ENCODE measurements at places on chromosomes 6 and 20. TPM values are rescaled to one million over a fixed set of nuclear protein-coding genes. Genes with fewer than 3 reads are reported as not detected.

The PTK6 gene
- 2.0 TPM for total RNA-seq

The FILIP1 gene
- total RNA-seq: 0.40 TPM

The ULBP3 gene
- 5.3 TPM for total RNA-seq

The TAAR2 gene
- not detected for total RNA-seq

The TJAP1 gene
- total RNA-seq: 17.0 TPM

The POPDC3 gene
- total RNA-seq: 21.5 TPM

The STK35 gene
- total RNA-seq: 15.7 TPM

The KCNQ2 gene
- 0.61 TPM for total RNA-seq

The RIPOR3 gene
- total RNA-seq: not detected

The GHRH gene
- not detected for total RNA-seq

The RAET1E gene
- 2.9 TPM for total RNA-seq

The PTPRK gene
- total RNA-seq: 13.5 TPM

The TREML1 gene
- not detected for total RNA-seq

The MEI4 gene
- total RNA-seq: not detected

The SPTLC3 gene
- total RNA-seq: not detected

The SEMG1 gene
- not detected for total RNA-seq

The E2F3 gene
- total RNA-seq: 11.5 TPM

The CRISP3 gene
- not detected for total RNA-seq

The SASH1 gene
- total RNA-seq: 3.0 TPM

The CST7 gene
- total RNA-seq: not detected

The DEFB114 gene
- total RNA-seq: not detected

The EPB41L1 gene
- total RNA-seq: 60.7 TPM

The PSMB9 gene
- total RNA-seq: 22.0 TPM

The SAPCD1 gene
- 3.7 TPM for total RNA-seq

The HEY2 gene
- total RNA-seq: not detected

The KCNK16 gene
- not detected for total RNA-seq

The KIF25 gene
- 0.23 TPM for total RNA-seq

The IRAK1BP1 gene
- 0.62 TPM for total RNA-seq

The RAD21L1 gene
- total RNA-seq: not detected

The SCAF8 gene
- total RNA-seq: 18.6 TPM

The BMP6 gene
- total RNA-seq: 14.8 TPM

The TGM3 gene
- total RNA-seq: 0.12 TPM

All from A549 treated with dexamethasone at 1 μM for 4 hours (cell line).